ENCODE measurements at places on chromosomes 13 and 19.

GRCh38 chr13:25423831-25424230 lies 52.1 kb downstream of the ATP8A2 start:
- no peak for DNase-seq

GRCh38 chr19:35318679-35319448 lies 10.1 kb upstream of the CD22 start:
- no peak for DNase-seq

- no peak for DNase-seq
Observed at GRCh38 chr13:48405875-48406274, 7.0 kb downstream of the LPAR6 start.

DNA sequence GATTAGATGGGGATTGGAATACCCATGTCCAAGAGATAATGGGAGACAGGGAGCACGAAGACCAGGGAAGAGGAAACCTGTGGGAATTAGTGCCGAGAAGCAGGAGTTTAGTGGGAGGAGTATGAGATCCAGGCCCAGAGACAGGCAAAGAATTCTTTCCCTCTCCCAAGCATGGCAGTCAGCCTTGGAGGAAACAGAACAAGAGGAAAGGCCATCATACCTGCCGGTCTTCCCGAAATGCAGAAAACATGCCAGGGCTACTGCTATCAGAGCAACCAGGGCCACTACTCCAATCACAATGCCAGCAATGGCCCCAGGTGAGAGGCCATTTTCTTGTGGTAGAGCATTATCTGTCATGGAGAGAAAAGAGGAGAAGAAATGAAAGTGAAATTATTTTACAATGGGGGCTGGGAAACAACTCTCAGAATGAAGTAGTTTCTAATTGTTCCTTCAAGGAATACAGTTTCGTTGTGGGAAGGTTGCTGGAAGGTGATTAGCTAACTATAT lies 16.1 kb downstream of the CEACAM1 start:
- DNase-seq = no peak

- peak; percentile 65 for DNase-seq
Observed at GRCh38 chr19:11020982-11021759, 60.3 kb downstream of the SMARCA4 start.

GRCh38 chr19:55068950-55069864 lies 6.3 kb upstream of the RDH13 start:
- peak; percentile 77 for DNase-seq

DNA sequence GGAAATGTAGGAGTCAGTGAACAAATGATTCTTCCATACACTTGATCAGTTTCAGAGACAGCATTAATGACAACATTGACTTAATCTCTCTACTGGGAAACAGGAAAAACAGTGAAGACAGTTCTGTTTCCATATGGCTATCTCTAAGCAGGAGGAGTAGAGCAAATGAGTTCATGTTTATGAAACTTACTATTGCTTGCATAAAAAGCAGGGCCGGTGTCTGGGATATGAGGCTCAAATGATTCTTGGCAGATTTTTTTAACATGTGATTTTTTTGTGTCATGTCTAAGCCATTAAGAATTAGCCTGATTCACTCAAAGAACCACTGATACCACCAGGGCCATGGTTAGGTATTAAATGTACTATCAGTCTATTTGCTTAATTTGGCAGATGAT lies 141.9 kb downstream of the SLC7A1 start:
- DNase-seq = no peak

- no peak for DNase-seq
Observed at GRCh38 chr19:13146763-13147563, 3.2 kb downstream of the STX10 start.
